SW 1271 (cell line): ENCODE measurements at places on chromosomes 5 and 9.

DNA sequence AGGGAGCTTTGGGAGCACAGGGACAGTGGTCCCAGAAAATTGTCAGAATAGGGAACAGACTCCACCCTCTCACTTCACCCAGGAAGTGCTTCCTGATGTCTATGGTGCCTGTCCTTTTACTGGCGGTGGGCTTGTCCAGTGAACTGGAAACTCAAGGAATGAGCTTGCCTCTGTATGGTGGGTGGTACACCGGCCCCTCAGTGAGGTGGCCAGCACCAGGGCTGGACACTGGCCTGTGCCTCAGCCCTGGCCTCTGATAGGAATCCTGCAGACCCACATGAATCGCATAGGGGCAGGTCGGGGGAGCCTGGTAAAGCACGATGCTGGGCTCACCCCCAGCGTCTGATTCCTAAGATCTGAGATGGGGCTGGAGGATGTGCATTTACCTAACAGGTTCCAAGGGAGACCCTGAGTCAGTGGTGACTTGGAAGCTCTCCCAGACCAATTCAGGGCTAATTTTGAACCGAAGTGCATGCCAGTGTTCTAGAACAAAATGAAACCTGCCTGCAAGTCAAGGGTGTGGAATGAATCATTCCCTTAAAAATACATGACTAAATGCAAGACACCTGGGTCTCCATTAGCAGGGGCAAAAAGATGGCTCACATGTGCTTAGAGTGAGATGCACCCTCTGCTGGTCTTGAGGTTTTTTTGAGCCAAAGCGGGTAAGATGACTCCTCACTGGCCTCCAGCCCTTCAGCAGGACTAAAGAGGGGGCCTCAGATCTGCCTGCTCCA, 178.3 kb downstream of the HSPA4 start:
- no peak for DNase-seq

DNA sequence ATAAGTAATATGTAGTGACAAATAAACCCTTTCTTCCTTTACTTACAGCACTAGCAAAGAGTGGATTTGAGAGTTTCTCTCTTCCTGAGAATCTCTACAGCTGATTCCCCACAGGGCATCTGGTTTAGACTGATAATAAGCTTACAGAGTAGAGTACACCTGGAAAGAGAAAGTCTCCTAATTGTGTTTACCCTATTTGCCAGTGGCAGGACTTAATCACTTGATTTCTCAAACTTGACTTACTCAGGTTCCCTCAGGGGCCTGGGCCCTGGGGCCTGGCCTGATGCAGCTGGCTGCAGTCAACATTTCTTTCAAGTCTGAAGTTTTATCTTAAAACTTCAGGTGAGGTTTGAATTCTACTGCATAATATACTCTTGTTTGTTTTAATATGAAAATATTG, 38.0 kb upstream of the UBTD2 start:
- DNase-seq: no peak

GRCh38 chr5:38808666-38809343, 37.0 kb upstream of the OSMR start:
- no peak for DNase-seq

- no peak for DNase-seq
Measured at GRCh38 chr5:90408571-90409317, 812 bp downstream of the CETN3 start.

DNA sequence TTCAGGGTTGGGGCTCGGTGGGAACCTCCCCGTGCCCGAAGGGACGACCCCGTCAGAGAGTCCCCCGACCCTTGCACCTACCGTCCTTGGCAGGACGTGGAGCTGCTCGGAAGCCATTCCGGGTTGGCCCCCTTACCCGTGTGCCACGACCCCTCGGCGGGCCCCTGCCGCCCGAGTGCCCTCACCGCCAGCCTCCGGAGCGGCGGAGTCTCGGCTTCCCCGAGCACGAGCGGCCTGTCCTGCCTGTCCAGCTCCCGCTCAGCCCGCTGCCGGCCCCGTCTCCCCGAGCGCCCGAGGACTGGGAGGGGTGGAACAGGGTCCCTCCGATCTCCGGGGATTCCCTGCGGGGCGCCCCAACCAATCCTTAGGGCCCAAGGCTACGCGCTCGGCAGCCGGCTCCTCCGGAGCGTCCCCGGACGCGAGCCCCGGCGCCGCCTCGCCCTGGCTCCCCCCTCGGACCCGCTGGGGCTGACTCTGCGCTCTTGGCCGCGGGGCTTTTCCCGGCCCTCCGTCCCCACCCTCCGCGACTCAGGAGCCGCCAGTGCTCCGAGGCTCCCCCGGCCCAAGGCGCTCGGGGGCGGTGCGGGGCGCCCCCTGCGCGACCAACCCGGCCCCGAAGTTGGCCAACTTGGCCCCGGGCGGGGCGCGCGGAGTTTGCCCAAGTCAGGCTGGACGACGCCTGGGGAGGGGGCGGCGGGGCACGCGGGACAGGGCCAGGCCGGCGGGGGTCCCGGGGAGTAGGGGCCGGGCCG, 654 bp downstream of the ADAMTS2 start:
- DNase-seq: no peak

GRCh38 chr5:9954869-9955268, 294.8 kb downstream of the ATPSCKMT start:
- DNase-seq: no peak
